ENCODE measurements at places on chromosomes 6 and 20. TPM values are rescaled to one million over a fixed set of nuclear protein-coding genes. Genes with fewer than 3 reads are reported as not detected.

LY86 gene
- total RNA-seq: not detected

PHACTR1 gene
- not detected for total RNA-seq

RTN4IP1 gene
- total RNA-seq: 10.8 TPM

CHRNA4 gene
- 0.35 TPM for total RNA-seq

TCF15 gene
- not detected for total RNA-seq

IL17A gene
- total RNA-seq: not detected

C20orf144 gene
- total RNA-seq: 0.08 TPM

EYS gene
- total RNA-seq: 0.02 TPM

DXO gene
- total RNA-seq: 11.4 TPM

All from A549 treated with Hydrocortisone at 1 μM for 4 hours (cell line).